ENCODE measurements at places on chromosomes 13 and 19.

GRCh38 chr13:105587786-105588185 lies 947.7 kb downstream of the EFNB2 start:
- no peak for DNase-seq

DNA sequence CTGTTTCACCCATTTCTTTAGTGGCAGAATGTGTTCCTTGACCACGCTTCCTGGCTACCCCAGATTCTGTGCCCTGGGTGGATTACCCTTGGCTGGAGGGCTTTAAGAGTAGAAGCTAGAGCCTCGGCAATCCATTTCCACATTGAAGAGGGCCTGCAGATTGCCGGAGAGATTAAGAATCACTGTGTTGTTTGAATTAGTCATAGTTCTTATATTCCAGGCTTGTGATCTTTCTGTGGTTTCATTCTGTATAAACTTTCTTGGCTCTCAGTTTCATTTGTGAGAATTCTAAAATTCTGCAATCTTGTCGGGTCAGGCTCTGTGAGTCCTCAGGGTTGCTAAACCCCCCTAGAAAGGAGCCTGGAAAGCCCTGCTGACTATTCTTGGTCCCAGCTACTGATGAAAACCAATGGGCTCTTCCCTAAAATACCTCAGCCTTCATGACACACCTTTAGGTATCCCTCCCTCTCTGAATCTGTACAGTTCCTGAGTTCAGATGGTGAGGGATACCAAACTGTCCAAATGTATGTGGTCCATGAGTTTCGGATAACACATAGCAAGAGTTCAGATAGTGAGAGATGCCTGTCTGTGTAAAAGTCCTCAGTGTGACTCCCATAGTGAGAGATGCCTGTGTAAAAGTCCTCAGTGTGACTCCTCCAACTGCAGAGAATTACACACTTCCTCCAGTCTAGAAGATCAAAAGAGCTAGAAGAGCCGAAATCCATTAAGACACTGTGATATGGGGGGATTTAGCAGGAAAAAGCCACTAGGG lies 4.3 kb downstream of the PHF11 start:
- peak; percentile 65 for DNase-seq

DNA sequence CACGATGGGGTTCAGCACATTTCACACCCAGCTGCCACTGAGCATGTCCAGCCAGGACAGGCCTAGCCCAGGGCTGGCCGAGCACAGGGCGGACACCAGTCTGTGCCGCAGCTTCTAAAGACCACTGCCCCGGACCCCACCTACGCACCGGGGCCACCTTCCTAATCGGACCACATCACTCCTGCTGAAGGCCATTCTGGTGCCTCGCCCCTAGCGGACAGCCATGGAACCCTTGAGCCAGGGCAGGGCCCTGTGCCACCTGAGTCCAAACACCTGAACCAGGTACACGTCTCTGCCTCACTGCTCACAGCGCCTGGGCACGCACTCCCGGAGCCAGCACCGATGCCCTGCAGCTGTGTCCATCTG lies 8.4 kb upstream of the C13orf46 start:
- DNase-seq: no peak

DNA sequence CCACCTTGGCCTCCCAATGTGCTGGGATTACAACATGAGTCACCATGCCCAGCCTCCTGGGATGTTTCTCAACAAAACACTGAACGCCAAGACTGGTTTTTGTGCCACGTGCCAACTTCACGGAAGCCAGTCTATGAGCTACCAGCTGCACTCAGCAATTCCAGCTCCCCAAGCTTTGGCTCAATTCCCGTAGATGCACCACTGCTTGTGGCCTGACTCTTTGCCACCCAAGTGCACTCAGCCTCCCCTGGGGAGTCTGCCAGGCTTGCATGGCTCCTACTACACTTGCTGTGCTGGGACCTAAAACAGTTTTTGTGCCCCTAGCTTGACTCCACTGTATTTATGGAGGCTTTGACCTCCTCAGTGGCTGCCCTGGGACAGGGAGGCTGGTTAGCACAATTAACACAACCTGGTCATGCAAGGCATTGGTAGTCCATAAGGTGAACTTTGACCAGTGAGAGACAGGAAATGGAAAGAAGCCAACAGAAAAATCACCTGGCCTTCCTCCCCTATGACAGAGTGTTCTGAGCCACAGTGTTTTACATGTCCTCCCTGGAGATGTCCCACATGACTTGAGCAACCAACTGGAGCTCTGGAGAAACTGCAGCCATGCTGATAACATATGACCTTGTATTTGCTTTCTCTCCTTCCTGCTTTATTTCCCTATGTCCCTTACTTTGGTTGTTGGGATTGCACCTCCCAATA lies 1173.1 kb downstream of the UQCRFS1 start:
- no peak for DNase-seq

- DNase-seq: peak; percentile 45
These were observed 4.2 kb upstream of the ZIC2 start for GRCh38 chr13:99977334-99977911.

DNA sequence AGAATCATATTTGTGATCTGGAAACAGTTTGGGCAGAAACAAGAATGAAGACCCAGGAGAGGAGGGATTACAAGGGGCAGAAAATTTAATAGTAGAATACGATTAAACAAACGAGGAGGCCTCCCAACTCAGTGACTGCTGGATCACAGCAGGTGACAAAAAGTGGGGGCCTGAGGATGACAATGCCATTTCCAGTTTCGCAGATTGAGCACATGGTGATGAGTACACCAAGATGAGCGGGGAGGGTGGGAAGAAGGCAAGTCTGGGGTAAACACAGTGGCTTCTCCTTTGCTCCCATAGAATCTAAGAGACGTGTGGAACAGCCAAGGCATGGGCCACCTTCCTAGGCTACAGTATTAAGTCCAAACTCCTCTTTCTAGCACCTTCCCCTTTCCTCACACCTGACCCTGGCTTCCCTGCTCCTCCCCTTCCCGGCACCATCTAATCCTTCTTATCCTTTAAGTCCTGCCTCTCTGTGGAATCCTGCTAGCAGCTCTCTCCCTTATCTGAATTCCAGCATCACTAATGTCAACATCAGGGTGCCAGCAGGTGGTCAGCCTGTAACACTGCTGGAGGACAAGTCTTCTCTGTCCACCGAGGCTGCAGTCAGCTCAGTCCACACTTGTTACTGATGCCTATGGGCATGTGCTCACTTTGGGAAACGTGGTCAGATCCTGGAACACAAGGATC lies 13.5 kb downstream of the ATP7B start:
- DNase-seq: no peak

DNA sequence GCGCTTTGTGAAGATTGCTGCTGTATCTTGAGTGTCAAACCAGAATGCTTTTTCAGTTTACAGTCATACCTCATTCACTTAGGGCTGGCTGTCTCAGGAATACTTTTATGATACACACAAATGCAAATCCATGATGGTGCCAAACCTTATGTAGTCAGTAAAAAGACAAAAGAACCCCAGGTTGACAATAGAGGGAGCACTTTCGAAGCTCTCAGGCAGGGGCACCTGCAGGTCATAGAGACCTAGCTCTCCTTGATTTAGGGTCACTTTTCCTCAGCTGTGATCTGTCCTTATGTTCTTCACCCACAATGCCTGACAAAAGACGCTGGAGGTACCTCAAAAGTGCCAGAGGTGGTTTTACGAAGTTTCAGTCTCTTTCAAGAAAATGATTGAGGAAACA lies 172.2 kb downstream of the DNAJC15 start:
- DNase-seq: no peak

DNA sequence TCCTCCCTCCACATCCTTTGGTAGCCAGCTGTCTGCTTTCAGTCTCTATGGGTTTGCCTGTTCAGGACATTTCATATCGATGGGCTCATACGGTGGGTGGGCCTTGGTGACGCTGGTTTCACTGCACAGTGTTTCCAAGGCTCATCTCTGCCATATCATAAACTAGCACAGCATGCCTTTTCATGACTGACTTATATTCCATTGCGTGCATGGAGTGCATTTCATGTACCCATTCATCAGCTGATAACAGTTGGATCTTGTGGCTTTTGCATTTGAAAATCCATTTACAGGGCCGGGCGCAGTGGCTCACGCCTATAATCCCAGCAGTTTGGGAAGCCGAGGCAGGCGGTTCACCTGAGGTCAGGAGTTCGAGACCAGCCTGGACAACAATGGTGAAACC lies 69.9 kb downstream of the TDRD12 start:
- no peak for DNase-seq

DNA sequence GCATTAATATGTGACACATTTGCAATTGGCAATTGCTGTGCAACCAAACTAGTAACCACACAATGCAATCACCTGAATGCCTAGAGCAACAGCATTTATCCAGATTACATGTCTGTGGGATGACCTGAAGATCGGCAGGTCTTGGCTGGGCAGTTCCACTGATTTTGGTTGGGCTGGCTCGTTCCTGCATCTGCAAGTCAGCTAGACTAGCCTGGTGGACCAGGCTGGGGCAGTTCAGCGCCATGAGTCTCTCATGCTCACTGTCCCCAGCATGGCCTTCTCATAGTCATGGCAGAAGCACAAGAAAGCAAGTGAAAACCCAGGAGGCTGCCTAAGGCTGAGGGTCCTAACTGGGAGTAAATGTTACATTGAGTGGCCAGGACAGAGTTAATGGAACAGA lies 229.1 kb upstream of the TSHZ3 start:
- DNase-seq: no peak

GRCh38 chr19:38149661-38150061 lies 74.4 kb downstream of the DPF1 start:
- no peak for DNase-seq

GRCh38 chr13:20264271-20265018 lies 32.3 kb upstream of the GJB6 start:
- no peak for DNase-seq

DNA sequence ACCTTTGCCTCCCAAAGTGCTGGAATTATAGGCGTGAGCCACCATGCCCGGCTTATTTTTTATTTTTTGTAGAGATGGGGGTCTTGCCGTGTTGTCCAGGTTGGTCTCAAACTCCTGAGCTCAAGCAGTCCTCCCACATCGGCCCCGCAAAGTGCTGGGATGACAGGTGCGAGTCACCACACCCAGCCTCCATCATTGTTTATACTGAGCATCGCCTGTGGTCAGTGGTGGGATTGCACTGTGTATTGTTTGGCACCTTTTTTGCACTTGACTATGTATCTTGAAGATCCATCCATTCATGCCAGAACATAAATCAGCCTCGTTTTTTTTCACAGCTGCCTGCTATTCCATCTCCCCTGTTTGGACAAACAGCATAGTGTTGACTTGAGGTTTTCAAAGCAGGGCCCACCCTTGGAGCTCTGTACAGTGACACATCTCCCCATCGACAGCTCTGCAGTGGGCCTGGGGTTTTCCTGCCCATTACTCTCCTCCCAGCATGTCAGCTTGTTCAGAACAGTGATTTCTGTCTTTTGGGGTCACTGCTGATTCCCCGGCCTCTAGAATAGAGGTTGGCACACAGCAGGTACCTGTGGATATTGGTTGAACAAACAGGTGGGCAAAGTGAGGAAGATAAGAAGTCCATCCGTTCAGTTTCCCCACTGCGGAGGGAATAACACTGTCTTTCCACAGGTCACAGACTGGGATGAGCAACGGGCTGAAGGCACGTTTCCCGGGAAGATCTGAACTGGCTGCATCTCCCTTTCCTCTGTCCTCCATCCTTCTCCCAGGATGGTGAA lies 8.2 kb upstream of the UPK1A start:
- DNase-seq: no peak

- no peak for DNase-seq
These were observed 238.5 kb downstream of the FGF9 start for GRCh38 chr13:21909331-21909730.

- DNase-seq: peak; percentile 44
These were observed 72.7 kb downstream of the SPACA7 start for GRCh38 chr13:112448621-112449544.

DNA sequence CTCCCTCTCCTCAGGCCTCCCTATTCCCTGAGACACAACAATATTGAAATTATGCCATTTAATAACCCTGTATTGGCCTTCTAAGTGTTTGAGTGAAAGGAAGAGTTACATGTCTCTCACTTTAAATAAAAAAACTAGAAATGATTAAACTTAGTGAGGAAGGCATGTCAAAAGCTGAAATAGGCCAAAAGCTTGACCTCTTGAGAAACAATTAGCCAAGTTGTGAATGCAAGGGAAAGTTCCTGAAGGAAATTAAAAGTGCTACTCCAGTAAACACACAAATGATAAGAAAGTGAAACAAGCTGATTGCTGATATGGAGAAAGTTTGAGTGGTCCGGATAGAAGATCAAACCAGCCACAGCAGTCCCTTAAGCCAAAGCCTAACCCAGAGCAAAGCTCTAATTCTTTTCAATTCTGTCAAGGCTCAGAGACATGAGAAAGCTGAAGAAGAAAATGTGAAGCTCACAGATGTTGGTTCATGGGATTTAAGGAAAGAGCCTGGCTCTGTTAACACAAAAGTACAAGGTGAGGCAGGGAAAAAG lies 127.6 kb downstream of the TNFRSF19 start:
- no peak for DNase-seq

GRCh38 chr13:66837246-66837645 lies 392.9 kb downstream of the PCDH9 start:
- DNase-seq: no peak

- peak; percentile 18 for DNase-seq
These were observed 387.8 kb downstream of the ZNF536 start for GRCh38 chr19:30760014-30760413.

DNA sequence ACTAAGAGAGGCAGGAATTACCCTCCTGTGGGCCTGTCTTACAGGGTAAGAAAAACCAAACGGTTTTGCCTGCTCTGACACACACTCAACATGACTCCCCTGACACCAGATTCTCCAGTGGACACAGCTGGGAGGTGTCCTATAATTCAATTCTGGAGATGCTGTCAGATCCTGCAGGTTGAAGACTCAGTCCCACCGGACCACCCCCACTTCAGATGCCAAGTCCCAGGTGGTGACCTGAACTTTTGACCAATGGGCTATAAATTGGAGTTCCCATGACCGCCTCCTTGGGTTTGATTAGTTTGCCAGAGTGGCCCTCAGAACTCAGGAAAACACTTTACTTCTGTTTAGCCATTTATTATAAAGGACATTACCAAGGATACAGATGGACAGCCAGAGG lies 52.6 kb downstream of the RGCC start:
- no peak for DNase-seq

GRCh38 chr19:14393329-14393728 lies 12.1 kb downstream of the ADGRE5 start:
- no peak for DNase-seq

Measured in SJSA1 (cell line).